ENCODE measurements at places on chromosomes 16 and 17.

- no peak for DNase-seq
These were observed 27.1 kb downstream of the USP10 start for GRCh38 chr16:84726669-84727467.

- no peak for DNase-seq
These were observed 2.7 kb upstream of the IRX5 start for GRCh38 chr16:54928016-54928356.

GRCh38 chr17:696369-696768 is 18.3 kb downstream of the VPS53 start:
- DNase-seq: no peak

DNA sequence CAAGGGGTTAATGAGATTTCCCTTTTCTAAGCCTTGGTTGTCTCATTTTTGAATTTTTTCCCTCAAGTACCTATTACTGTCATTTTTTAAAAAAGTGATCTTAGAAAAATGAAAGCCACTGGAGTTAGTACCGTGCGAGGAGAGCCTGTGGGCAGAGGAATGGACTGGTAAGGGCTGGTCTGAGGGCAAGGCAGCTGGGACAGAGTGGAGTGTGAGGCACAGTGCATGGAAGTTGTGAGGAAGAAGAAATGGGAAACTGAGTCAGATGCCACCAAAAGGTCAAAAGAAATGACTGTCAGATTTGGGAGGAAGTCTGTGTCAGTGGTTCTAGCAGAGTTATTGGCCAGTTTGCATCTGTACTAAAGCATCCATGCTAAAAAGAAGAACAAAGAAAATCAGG is 8.2 kb downstream of the RASD1 start:
- no peak for DNase-seq
